ENCODE measurements at places on chromosomes 3 and 15. TPM values are rescaled to one million over a fixed set of nuclear protein-coding genes. Genes with fewer than 3 reads are reported as not detected.

The NANOGP8 gene
- total RNA-seq, result not detected

The PLCH1 gene
- total RNA-seq, result 0.62 TPM

The IGF1R gene
- total RNA-seq, result 15.5 TPM

The COL8A1 gene
- total RNA-seq, result 24.3 TPM

The SNAPC5 gene
- total RNA-seq, result 70.0 TPM
